ENCODE measurements at places on chromosomes 6 and 20.

DNA sequence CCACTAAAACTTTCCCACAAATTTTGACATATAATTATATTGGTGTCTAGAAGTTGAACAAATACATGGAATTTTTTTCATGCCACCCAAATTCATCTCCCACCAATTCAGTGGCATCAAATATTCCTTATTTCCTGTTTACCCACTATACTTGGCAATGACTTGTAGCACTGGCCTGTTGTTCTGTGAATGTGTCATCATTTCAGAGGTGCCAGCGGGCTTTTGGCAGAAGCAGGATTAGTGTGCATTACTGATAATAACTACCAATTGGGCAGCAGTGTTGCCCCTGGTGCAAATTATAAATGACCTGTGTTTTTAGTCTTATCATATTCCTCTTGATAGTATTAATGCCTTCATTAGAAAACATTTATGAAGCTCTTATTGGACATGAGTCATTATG, 121.3 kb downstream of the TFAP2B start:
- no peak for DNase-seq

GRCh38 chr20:44153636-44154043, 33.3 kb downstream of the JPH2 start:
- DNase-seq: no peak

- no peak for DNase-seq
Observed at GRCh38 chr6:2531426-2532215, 219.1 kb downstream of the MYLK4 start.

GRCh38 chr6:15517600-15517999, 145.2 kb downstream of the DTNBP1 start:
- no peak for DNase-seq

DNA sequence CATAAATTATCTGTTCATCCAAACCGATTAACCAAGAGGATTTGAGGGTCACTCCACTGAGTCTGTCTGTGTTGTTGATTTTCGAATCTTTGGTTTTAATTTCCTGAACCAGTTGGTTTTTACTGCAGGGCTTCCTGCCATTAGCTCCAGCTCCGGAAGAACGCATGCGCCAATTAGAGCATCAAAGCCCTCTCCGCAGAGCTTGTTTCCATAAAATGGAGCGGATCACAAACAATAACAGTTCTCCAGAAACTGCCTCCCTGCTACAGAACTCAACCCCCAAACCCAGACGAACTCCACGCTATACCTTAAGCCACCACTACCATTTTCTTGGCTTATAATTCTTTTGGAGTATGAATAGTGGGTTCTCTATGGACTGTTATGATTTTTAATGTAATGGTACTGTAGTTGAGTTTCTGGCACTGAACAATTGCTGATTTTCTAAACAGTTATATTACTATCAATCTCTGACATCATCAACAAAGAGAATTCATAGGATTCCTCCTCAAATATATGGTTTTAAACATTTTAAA, 13.8 kb downstream of the TFAP2A start:
- DNase-seq: no peak

DNA sequence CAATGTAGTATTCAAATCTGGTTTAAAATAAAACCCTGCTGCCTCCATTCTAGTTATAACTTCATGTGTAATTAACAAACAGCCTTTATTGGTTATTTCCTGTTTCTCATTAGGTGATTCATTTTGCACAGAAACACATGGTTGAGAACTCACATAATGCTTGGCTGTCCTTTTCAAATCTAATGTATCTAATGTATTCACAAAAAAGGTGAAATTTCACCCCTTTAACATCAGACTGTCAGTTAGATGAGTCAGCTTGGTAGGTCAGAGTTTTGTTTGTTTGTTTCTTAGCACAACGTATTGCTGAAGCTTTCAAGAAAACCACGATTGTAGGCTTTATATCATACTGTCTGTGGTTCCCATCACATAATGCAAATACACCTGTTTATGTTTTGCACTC, 78.7 kb upstream of the TMEM30A start:
- DNase-seq: no peak

GRCh38 chr6:83442752-83443151, 11.9 kb upstream of the ME1 start:
- DNase-seq: no peak

Data from mucosa of gallbladder (tissue), 1 donor.